Dorsolateral prefrontal cortex (tissue), 122 donors: ENCODE measurements at places on chromosomes 5 and 9. TPM values are rescaled to one million over a fixed set of nuclear protein-coding genes. Genes with fewer than 3 reads are reported as not detected.

GRCh38 chr5:143133721-143134120 is 269.8 kb downstream of the NR3C1 start:
- no peak for DNase-seq

- no peak for DNase-seq
Observed at GRCh38 chr9:114382699-114383520, 4.9 kb downstream of the AKNA start.

DNA sequence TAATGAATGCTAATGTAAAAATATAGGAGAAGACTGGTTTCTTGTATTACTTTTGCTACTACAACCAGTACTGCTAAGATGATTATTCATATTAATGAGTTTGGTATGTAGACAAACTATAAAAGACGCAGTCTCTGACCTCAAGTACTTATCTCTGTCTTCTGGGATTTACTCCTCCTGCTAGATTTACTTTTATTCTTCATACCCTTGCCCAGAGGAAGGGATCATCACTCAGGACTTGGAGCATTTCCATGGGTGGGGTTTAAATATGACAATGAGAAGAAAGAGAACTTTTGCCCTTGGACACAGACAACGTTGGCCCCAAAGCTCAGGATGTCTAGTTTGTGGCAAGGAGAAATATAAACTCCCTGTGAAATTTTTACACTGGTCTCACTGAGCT is 126.1 kb downstream of the BNC2 start:
- no peak for DNase-seq

- DNase-seq: peak; percentile 84
Observed at GRCh38 chr5:11904265-11904906, at the start of gene CTNND2. Gene CTNND2, minus strand, starts transcription at chr5:11904446. Its CDS starts 593 bp downstream, at chr5:11903853.

Gene ABLIM3
- 30.5 TPM for total RNA-seq
